ENCODE measurements at places on chromosomes 3 and 15. TPM values are rescaled to one million over a fixed set of nuclear protein-coding genes. Genes with fewer than 3 reads are reported as not detected.

Gene SUSD5
- 1.9 TPM for total RNA-seq

Gene GRIP2
- 1.1 TPM for total RNA-seq

Gene PCSK6
- 12.3 TPM for total RNA-seq

DNA sequence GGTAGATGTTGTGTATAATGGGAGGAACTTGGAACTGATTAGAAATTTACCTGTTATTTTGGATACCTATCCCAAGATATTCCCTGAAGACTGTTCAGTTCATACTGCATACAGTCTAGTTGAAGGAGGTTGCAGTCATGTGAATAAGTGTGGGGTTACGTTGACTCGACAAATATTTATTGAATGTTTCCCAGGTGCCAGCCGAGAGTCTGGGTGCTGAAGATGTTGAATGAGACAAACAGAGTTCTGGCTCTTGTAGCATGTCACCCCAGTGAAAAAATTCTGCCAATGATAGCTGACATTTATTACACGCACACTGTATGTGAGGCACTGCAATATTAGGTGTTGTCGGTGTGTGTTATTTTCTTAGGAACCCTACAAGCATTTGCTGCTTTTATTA is 176.0 kb downstream of the KCNMB2 start:
- DNase-seq: no peak

- no peak for DNase-seq
These were observed 624.8 kb upstream of the LMCD1 start for GRCh38 chr3:7876741-7877297.

DNA sequence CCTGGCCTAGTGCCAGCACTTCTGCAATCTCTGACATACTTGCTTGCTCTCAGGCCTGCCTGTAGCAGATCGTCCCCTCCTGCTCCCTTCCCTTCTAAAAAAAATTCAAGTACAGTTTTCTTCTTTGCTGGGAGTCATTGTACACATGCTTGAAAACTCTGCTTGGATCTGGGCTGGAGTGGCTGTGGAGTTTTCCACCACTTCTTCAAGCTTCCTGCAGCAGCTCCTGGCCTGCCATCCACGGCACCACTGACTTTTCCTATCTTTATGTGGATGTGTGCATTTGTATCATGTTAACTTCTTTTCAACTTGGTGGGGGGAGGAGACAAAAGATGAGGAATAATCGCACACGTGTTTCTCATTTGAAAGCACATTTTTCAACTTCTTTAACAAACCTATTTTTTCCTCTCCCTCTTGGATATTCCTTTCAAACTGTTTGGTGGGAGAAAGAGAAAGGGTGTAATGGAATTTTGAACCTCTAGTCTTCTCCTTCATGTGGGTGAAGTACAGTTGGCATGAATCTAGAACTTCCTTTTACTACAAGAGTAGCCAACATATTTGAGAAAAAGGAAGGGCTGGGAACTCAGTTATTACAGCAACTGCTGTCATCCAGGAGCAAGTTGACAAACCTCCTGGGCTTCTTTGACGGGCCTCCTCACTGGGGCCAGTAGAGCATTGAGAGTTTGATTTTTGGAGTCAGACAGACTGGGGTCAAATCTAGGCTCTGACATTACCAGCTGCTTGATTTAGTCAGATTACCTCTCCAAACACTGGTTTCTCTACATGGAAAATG is 61.2 kb upstream of the LRTM1 start:
- no peak for DNase-seq

Gene PLIN1
- 1.3 TPM for total RNA-seq

Gene SPATA12
- 0.15 TPM for total RNA-seq

Gene PLCB2
- total RNA-seq: 105 TPM

Gene HHLA2
- total RNA-seq: 4.9 TPM

DNA sequence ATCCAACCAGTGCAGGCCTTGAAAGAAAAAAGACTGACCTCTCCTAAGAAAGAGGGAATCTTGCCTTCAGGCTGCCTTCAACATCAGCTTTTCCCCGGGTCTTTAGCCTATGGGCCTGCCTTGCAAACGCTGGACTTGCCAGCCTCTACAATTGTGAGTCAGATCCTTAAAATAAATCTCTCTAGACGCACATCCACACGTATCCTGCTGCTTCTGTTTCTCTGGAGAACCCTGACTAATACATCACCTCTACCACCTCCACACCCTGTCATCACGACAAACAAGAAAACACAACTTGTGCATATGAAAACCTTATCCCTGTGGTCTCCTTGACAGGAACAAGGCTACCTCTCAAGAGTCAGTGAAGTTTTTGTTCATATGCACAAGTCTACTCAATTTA is 11.8 kb downstream of the CYFIP1 start:
- DNase-seq: no peak

- DNase-seq: no peak
These were observed 49.8 kb downstream of the EXOG start for GRCh38 chr3:38545983-38546382.

Gene POC1A
- total RNA-seq: 2.7 TPM

Gene FSTL1
- total RNA-seq: 233 TPM

Gene GUCA1C
- total RNA-seq: not detected

DNA sequence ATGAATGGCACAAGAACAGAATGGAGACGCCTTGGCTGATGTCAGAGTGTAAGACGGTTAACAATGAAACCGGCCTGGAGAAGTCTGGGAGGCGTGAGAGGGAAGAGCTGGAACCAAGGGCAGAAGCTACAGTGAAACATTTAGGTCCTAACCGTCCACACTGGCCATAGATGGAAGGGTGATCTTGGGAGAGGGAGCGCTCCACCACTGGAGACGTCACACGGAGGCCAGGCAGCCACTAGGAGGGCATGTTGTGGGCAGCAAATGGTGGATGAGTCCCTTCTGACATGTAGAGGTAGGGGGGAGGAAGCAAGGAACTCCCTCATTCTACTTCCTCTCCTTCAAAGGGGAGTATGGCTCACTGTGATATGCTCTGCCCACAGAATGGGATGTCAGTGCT is 23.8 kb downstream of the FEM1B start:
- DNase-seq: no peak
